Hepatocyte (in vitro differentiated cells): ENCODE measurements at places on chromosomes 6 and 20. TPM values are rescaled to one million over a fixed set of nuclear protein-coding genes. Genes with fewer than 3 reads are reported as not detected.
A peak's percentile ranks its signal among the peaks of the same experiment; 100 is the strongest.

GRCh38 chr6:97977084-97977483 lies 694.1 kb upstream of the MMS22L start:
- DNase-seq = no peak

- DNase-seq = no peak
These were observed 218.8 kb upstream of the MMS22L start for GRCh38 chr6:97501853-97502252.

GRCh38 chr6:105431226-105431625 lies 28.3 kb upstream of the PREP start:
- peak; percentile 61 for DNase-seq

DNA sequence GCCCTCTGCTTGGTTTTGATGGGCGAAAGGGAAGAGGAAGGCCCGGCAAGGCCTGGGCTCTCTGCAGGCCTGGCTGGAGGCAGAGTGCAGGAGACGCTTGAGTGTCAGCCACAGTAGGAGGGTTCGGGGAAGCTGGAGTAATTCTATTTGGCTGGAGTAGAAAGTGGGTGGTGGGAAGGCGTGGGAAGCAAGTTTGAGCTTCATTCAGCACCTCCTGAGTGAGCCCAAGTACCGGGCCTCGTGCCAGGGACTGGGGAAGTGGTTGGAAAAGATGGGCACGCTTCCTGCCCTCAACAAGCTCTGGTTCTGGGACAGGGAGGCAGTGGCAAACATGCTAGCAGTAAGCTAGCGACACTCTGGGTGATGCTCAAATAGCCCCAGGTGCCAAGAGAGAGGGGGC lies 72.5 kb downstream of the DLGAP4 start:
- no peak for DNase-seq

Gene TFAP2D
- not detected in 2 replicates for polyA plus RNA-seq
